Frontal cortex (tissue), 4 donors: ENCODE measurements at places on chromosomes 5 and 9. TPM values are rescaled to one million over a fixed set of nuclear protein-coding genes. Genes with fewer than 3 reads are reported as not detected.

IFNA13 gene
- not detected for total RNA-seq

ELP1 gene
- total RNA-seq: 51.8 TPM

PCDHGA12 gene
- total RNA-seq: 3.7 TPM

TMEM215 gene
- 0.82 TPM for total RNA-seq

SLC6A19 gene
- total RNA-seq: not detected

SAXO1 gene
- not detected for total RNA-seq

STC2 gene
- total RNA-seq: 0.82 TPM
